ENCODE measurements at places on chromosomes 13 and 19.

DNA sequence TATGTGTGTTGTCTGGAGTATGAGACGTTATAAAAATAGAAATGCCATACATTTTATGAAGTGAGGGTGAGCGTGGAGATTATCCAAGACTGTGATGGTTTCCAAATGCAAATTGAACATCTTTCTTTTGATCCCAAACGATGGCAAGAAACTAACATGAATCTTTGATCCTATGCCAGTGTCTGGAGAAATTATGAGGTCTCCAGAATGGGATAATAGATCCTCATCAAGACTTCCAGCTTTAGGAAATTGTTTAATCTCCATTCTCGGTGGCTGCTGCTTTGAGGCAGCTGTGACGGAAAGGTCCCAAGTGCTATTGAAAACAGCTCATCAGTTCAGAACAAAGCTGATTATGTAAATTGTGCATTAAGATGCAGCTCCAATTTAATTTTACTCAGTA is 30.8 kb downstream of the CBY2 start:
- DNase-seq: no peak

- no peak for DNase-seq
Observed at GRCh38 chr19:39558624-39559117, 18.7 kb upstream of the EID2 start.

- no peak for DNase-seq
Observed at GRCh38 chr19:19059837-19060611, 3.8 kb upstream of the SLC25A42 start.

DNA sequence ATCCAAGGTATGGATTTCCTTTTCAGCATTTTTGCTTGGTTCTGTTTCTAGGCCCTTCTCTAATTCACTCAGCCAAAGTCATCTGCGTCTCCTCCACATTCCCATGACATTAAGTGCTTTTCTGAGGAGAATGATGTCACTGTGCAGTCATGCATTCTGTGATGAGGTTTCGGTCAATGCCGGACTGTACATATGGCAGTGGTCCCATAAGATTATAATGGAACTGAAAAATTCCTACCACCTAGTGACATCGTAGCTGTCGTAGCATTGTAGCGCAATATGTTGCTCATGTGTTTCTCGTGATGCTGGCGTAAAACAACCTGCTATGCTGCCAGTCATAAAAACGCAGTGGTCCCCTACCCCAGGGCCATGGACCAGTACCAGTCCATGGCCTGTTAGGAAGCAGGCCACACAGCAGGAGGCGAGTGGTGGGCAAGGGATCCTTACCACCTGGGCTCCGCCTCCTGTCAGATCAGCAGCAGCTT is 63.4 kb upstream of the TNFRSF19 start:
- no peak for DNase-seq

DNA sequence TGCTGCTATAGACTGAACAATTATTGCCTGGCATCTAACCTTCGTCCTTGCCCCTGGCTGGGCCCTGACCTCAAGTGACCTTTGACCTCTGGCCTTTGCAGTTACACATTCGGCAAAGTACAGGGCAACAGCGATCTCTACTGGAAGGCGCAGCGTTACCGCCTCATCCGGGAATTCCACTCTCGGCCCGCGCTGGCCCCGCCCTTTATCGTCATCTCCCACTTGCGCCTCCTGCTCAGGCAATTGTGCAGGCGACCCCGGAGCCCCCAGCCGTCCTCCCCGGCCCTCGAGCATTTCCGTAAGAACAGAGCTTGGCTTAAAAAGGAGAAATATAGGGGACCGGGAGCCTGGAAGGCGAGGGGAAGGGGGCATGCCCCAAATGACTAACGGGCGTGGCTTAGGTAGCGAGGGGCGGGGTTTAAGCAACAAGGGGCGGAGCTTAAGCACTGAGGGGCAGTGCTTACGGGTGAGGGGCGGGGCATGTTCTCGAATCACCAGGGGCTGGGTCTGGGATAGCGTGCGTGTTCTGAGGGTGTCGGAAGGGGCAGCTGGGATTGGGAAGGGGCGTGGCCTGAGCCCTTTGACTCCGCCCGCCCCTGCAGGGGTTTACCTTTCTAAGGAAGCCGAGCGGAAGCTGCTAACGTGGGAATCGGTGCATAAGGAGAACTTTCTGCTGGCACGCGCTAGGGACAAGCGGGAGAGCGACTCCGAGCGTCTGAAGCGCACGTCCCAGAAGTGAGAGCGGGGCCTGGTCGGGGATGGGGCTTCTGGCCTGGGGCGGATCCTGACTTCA is 52.7 kb downstream of the TRPM4 start:
- no peak for DNase-seq

- DNase-seq: no peak
Observed at GRCh38 chr19:5800361-5801270, 4.3 kb upstream of the NRTN start.

DNA sequence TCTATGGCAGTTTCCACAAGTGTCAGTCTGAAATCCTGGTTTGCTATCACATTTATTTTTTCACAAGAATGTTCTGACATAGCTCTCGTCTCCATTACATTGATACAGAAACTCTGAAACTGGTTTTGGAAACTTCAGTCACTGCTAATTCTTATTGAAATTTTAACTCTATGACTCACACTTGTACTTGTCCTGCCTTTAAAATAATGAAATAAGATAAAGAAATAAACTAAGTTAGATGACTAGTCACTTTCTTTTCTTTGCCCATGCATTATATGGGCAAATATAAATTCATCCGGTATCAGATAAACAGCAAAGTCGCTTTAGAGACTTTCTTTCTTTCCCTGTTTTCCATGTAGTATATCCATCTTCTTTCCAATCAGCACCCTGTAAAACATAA is 257.5 kb downstream of the PCDH9 start:
- no peak for DNase-seq

DNA sequence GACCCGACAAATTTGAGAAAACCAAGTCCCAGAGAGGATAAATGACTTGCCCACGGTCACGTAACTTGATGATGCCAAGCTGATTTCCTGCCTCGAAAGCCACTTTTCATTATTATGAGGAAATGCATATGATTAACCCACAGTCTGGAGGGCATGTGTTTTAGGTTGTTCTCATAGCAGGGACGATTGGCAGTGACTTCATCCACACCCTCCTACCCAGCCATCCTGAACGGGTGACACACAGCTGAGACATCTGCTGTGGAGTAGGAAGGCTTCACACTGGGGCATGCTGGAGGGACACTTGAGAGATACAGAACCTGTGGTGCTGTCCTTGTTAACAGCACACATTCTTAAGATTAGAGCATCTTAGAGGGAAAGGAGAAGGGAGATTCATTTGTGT is 65.4 kb upstream of the WDFY2 start:
- no peak for DNase-seq

GRCh38 chr13:104086210-104086609 is 1020.0 kb upstream of the SLC10A2 start:
- no peak for DNase-seq

DNA sequence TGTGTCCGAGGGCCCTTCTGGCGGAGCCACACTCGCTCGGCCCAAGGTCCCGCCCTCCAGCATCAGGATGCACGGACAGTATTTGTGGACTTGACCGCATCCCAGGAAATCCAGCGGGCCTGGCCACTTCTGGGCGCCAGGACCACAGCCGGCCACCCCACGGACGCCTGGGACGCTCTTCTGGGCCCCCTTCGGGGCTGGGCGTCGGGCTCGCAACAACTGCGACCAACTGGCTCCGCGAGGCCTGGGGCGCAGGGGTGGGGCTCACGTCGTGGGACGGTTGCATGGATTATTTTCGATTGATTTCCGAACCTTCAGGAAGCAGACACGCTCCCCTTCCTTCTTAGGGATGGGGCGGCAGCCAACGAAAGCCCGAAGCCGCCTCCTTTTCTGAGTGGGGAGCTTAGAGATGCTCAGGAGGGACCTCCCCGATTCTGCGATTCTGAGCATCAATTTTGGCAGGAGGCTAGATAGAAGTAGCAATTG is 521 bp upstream of the NUP58 start:
- DNase-seq: no peak

GRCh38 chr19:10699650-10700335 is 1.4 kb upstream of the QTRT1 start:
- DNase-seq: no peak

DNA sequence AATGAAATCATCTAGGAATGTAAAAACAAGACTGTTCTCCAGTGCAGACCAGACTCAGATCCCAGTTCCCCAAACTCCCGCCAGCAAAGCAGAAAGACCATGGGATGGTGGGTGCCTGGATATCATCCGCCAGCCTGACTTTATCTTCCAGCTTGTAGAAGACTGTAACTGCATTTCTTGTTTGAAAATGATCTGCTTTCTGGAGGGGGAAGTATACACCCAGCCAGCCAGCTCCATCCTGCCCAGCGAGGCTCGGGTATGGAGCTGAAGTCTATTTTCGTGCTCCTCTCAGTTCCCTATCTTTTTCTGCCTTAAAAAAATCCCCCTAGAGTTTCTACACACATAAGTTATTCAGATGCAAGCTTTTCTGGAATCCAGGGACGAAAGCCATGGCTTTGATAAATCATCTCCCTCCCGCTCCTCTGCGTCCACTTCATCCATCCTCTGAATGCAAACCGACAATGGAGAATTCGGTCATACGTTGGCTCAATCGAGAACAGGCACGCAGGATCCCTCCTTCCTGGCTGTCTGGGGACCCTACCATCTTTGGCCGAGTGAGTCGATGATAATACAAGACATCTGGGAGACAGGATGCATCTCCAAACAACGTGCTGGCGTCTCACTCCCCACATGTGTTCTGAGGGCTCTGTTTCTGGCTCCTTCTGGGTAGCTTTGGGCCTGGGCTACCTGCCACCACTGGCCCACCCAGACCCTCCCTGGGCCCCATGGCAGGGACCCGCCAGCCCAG is 31.2 kb downstream of the CEBPG start:
- no peak for DNase-seq

DNA sequence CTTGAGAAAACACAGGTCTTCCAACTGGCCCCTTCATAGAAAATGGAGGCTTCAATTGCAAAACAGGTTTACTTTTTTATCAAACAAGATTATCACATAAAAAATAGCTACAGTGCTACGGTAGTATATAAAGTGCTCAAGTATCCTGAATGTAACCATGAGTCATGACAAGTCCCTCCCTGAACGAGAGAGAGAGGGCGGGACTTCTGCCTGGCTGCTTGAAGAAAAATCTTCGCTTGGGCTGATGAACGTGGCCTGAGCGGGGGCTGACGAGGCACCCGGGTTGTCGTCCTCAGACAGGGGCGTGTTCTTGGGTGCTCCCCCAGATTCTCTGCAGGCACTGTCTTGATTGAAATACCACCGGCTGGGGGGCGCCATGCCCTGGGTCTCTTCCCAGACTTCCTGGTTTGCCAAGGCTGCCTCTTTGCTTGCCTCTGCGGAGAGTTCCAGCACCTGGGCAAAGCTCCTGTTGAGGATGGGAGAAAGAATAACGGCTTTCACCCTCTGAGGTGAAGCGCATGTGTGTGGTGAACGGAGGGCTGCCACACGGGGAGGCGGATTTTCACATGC is 23.2 kb upstream of the CPAMD8 start:
- DNase-seq: no peak

DNA sequence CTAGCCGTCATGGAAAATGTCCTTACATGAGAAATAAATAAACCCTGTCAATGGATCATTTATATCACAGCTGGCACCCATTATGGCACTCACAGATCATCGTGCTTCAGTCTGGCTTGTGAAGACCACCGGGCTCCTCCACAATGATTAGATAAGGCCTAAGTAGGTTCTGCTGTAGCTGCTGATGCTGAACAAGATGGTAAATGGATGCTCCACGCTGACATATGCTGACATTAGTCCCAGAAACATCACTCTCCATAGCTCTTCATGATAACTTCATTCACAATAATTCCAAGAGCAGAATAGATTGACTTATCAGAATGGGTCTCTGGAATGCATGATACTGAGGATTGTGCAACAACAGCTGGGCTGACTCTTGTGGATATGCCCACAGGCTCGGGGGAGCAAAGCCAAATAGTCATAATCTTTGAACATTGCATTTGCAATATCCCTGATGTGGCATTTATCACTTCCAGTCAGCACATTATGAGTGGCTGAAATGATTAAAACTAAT is 63.8 kb upstream of the RXFP2 start:
- DNase-seq: no peak
